CD4-positive, alpha-beta T cell treated with Interleukin-17A for 1 hour (primary cell): ENCODE measurements at places on chromosomes 13 and 19.

DNA sequence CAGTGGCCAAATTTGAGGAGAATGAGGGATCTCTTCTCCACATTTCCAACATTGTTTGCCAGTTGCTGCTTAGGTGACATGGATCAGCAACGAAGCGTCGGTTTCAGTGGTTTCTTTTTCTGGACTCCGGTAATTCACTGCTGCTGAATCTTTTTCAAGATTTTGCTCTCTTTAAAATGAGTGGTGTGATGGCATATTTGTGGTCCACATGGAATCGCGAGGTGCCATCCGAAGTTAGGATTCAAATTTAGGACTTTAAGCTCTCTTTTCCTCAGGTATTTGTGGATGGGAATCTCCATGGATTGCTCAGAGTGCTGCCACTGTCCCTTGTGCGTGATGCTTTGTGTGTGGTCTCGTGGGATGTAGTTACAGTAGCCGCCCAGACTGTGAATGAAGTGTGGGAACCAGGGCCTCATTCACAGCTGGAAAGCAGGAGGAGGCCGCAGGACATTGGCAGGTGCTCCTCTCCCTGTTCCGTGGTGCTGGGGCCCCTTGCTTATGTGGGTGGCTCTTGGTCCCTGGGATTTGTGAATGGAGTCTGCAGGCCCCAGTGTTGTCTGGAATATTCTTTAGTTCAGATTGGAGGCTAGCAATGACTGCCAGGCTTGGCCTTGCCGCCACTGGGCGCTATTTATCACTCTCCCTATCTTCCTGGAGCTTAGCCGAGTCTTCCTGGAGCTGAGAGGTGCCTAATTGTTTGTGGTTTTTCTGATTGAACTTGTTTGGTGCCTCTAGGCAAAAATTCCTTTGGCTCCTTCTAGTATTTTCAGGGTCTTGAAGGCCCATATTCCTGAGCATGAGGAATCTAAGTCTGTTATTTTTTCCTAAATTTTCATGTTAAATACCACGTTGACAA lies 1.5 kb downstream of the ILF3 start:
- DNase-seq: no peak

DNA sequence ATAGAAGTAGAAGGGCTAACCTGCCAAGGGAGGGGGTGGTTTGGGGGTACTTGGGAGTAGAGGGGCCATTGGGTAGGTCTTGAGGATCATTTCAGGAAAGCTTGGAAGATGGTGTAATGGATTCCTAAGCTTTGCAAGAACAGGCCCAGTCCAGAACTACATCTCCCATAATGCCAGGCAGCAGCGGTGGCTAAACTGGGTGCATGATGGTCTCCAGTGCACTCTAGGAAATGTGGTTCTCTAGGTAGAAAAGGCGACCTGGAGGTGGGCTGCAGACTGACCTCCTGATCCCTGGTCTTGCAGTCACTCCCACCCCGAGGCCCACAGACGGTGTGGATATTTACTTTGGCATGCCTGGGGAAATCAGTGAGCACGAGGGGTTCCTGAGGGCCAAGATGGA lies 3.8 kb downstream of the APLP1 start:
- no peak for DNase-seq

- DNase-seq: no peak
These were observed 314.3 kb upstream of the TMTC4 start for GRCh38 chr13:100988921-100989320.

DNA sequence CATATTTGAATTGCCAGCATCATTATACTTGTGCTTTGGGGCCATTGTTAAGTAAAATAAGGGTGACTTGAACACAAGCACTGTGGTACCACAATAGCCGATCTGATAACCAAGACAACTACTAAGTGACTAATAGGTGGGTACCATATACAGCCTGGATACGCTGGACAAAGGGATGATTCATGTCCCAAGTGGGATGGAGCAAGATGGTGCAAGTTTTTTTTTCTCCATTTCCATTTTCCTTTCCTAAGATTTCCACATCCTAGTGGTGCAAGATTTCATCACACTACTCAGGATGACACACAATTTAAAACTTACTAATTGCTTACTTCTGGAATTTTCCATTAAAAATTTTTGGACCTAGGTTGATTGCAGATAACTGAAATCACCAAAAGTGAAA lies 15.1 kb downstream of the BRCA2 start:
- DNase-seq: no peak

GRCh38 chr19:48466561-48467325 lies 2.4 kb upstream of the CYTH2 start:
- no peak for DNase-seq

GRCh38 chr19:28968721-28969120 lies 244.2 kb downstream of the UQCRFS1 start:
- DNase-seq: no peak

- DNase-seq: no peak
These were observed 3.4 kb upstream of the TBXA2R start for GRCh38 chr19:3609779-3610719.

- DNase-seq: peak; percentile 76
These were observed 22.3 kb downstream of the IER2 start for GRCh38 chr19:13172346-13173138.

DNA sequence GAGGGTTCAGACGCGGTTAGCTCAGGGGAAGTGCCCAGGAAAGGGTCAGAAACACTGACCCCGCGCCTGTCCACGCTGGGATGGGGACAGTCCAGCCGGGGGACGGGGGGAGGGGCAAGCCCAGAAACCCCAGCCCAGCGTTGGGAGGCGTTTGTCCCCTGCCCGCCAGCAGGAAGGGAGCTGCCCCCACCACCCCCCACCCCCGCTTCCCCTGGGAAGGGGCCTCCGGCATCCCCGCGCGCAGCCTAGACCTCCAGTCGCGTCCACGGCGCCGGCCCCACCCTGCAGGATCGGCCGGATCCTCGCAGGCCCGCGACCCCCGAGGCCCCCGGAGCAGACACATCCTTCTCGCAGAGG lies 277 bp downstream of the GIPC1 start:
- no peak for DNase-seq

- no peak for DNase-seq
These were observed 157.9 kb downstream of the UQCRFS1 start for GRCh38 chr19:29054886-29055675.

GRCh38 chr19:5512715-5513114 lies 55.0 kb downstream of the TINCR start:
- no peak for DNase-seq

- DNase-seq: no peak
These were observed 251.6 kb downstream of the KCTD12 start for GRCh38 chr13:76634431-76635191.

DNA sequence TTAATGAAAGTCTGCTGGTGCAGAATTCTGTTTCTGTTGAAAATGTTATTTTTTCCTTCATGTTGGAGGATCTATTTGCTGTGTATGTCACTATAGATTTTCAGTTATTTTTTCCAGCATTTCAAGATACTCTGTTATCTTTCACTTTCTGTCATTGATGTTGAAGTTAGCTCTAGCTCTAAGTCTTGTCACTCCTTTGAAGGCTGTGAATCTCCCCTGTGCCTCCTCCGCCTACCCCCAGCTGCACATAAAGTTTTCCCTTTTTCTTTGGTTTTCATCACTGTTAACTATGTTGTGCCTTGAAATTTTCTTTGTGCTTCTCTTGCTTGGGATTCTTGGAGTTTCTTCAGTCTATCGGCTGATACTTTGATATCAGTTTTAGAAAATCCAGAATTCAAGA lies 20.8 kb downstream of the URI1 start:
- no peak for DNase-seq

- DNase-seq: no peak
These were observed 201.9 kb downstream of the FGF9 start for GRCh38 chr13:21872795-21873194.

GRCh38 chr19:48598996-48599700 lies 7.4 kb upstream of the SPACA4 start:
- no peak for DNase-seq

DNA sequence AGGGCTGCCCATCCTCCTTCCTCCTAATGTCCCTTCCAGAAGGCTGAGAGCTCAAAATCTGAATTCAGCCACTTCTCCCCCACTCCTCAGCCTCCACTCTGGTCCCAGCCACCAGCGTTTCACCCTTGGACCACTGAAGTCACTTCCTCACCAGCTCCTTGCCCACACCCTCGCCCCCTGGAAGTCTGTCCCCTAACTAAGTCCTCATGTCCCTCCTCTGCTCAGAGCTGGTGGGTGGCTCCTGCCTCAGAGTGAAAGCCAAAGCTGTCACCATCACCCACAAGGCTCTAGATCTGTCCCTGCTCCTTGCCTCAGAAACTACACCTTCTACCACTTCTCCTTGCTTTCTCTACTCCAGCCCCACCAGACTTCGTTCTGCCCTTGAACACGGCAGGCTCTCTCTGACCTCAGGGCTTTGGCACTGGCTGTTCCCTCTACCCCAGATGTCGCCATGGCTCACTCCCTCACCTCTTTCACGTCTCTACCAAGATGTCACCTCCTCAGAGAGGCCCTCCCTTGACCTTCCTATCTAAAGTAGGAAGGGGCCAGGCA lies 1.7 kb downstream of the ERCC1 start:
- no peak for DNase-seq

- DNase-seq: no peak
These were observed 270.4 kb downstream of the ENOX1 start for GRCh38 chr13:43516401-43516833.

DNA sequence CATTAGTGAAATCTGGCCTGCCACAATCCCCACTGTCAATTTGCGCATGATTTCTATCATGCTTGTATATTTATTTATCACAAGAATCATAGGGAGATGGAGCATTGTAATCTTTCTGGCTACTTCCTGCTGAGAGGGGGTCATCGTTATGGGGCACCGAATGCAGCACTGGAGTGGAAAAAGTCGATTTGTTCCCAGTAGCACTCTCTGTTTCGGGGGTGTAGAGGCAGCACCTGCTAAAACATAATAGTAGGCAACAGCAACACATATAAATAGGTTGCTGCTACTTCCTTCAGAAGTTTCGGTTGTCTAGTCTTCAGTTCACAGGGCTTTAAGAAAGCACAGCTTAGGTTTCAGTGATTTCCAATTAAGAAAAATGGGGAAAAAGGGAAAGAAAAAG lies 23.4 kb upstream of the CEACAM21 start:
- DNase-seq: peak; percentile 40

GRCh38 chr13:76440568-76440967 lies 445.6 kb downstream of the KCTD12 start:
- no peak for DNase-seq

- DNase-seq: no peak
These were observed 7.8 kb downstream of the GAS6 start for GRCh38 chr13:113855931-113856715.

DNA sequence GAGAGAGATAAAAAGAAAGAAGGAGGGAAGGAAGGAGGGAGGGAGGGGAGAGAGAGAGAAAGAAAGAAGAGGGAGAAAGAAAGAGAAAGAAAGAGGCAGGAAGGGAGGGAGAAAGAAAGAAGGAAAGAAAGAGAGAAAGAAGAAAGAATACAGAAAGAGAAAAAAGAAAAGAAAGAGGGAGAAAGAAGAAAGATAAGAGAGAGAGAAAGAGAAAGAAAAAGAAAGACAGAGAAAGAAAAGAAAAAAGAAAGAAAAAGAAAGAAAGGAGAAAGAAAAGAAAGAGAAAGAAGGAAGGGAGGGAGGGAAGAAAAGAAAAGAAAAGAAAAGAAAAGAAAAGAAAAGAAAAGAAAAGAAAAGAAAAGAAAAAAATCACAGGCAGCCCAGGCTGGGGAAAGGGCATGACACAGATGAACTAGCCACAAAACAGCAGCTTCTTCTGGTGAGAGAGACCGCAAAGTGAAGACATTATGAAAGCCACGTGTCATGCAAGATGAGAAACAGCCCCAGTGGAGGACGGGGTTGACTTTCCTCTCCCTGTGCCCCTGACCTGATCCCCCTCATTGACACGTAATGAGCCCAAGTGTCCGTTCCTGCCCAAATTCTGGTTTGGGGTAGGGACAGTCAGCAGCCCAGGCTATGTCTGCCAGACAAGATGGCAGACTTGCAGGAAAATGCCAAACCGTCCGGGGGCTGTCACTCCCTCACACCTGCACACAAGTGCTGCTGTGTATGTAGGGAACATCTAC lies 102.1 kb downstream of the INSR start:
- DNase-seq: peak; percentile 71

DNA sequence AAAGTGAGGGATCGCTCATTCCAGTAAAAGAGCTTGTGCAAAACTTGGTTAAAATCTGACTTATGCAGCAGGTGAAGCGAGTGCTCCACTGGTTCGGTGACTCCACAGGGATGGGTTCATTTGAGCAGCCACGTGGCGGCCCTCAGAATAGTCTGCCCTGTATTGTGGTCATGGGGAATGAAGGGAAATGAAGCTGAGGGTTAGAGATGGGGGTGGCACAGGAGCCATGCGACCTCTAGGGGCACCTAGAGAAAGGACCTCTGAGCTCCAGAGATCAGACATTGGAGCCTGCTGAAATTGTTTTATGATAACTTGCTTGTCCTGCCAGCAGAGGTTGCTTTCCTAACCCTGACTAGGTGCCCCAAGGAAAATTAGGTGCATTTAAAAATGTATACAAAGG lies 26.6 kb downstream of the CBY2 start:
- no peak for DNase-seq
